ENCODE measurements at places on chromosomes 5 and 9.

DNA sequence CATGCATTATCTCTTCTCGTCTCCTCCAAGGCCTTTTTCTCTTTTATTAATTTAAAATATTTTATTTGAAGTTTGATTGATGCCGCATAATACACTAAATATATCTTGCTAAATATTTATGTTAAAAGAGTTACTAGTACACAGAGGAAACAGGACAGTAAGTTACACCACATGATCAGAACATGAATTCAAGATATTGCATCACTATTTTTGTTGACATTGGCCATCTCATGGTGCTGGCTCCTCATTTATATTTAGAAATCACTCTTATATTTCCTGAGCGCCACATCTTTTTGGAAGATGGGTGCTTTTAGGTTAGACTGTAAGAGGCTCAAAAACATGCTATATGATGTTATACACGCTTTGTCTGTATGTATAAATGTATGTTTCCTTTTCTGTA is 23.0 kb downstream of the SPEF2 start:
- no peak for DNase-seq

GRCh38 chr5:106966686-106967315 is 703.9 kb downstream of the EFNA5 start:
- DNase-seq, result no peak

GRCh38 chr5:84017523-84018172 is 297.0 kb upstream of the HAPLN1 start:
- no peak for DNase-seq

- no peak for DNase-seq
Measured at GRCh38 chr5:17665836-17666235, 31.6 kb downstream of the TAF11L14 start.

DNA sequence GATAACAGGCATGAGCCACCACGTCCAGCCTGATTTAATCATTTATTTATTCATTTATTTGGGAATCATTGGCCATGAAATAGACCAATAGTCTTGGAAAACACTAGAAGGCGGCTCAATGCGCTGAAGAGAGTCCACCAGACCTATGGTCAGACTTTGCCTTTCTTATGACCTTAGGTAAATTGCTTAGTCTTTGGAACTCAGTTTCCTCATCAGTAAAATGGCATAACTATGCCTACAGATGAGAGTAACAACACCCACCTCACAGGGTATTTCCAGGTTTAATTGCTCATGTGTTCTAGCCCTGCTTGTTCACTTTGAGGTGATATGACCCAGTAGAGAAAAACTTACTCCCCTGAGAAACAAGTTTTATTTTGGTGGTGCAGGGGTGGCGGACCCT is 38.2 kb upstream of the CPEB4 start:
- no peak for DNase-seq

DNA sequence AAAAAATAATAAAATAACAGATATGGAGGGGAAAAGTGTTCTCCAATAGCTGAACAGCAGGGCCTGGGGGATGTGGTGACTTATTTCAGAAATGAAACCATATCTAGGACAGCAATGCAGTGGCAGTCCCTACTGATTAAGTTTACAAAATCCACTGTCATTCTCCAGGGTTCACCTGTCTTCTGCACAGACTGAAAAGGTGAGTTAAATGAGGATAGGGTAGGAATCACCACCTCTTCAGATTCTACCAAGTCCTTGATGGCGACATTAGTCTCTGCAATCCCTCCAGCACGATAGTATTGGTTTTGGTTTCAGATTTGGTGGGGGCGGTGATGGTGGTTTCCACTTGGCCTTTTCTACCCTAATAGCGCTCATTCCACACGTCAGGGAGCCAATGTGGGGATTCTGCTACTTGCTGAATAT is 32.3 kb upstream of the NPM1 start:
- DNase-seq, result peak; percentile 72

GRCh38 chr5:146369691-146370090 is 31.1 kb downstream of the POU4F3 start:
- no peak for DNase-seq

DNA sequence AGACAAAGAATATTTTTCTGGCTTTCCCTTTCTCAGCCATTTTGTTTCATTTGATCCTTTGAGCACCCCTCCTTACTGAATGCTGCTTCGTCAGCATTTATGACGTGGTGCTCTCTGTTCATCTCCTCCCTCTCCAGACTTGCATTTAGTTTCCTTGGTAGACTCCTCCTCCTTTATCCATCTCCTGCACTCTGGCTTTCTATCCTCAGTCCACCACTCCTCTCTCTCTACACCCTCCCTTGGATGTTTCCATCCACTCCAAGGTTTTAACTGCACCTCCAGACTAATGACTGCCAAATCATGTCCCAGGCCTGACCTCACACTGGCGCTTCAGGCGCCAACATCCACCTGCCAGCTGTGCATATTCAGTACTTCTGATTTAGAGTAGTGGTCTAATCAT is 245.4 kb downstream of the RAB3C start:
- no peak for DNase-seq

DNA sequence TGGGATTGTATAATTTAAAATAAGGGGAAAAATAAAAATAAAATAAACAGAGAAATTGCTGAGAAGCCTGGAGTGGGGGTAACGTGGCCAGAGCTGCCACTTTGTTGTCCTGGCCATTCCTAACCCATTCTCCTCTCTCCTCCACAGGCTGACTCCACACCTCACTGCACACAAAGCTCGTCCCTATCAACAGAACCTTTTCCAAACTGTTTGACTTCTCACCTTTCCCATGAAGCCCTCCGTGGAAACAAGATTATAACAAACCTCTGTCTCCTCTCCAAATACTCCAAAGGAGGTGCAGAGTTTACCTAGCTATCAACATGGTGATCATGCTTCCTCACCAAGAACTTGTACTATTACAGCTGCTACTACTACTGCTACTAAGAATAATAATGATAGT is 151.1 kb downstream of the GLIS3 start:
- DNase-seq, result no peak
